ENCODE measurements at places on chromosomes 4 and X.

- no peak for DNase-seq
These were observed 2.5 kb downstream of the CXCL1 start for GRCh38 chr4:73871511-73872310.

DNA sequence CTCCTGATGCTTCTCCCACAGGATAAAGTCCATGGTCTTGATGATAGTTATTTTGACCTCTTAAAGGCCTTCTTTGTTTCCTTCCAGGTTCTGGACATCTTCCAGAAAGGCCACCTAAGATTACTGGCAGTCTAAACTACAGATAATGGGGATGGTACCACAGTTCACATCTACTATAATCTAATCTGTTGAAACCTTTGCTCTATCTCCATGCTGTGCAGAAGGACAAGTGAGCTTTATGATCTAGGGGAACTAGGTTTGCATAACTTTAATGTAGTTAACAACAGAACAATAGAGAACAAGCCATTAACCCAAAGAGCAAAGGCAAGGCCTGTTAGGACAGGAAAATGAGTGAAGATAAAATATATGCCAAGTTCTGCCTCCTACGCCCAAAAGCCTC is 103.9 kb upstream of the KLHL13 start:
- no peak for DNase-seq

DNA sequence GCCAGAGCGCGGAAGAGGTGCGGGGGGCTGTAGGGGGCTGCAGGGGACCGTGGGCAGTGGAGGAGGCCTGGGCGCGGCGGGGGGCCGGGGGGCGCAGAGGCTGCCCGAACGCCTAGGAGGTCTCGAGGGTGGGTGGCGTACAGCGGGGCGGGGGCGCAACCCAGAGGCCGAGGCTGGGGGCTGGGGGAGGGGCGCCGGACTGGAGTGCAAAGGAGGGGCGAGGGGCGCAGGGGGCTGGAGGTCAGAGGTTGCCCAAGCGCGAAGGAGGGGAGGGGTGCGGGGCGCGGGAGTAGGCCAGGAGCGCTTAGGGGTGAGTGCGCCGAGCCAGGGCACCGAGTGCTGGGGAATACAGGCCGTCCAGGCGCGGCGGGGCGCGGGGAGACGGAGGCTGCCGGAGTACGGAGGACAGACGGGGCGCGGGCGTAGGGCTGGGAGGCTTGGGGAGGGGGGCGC is 255 bp downstream of the GYG2 start:
- no peak for DNase-seq

DNA sequence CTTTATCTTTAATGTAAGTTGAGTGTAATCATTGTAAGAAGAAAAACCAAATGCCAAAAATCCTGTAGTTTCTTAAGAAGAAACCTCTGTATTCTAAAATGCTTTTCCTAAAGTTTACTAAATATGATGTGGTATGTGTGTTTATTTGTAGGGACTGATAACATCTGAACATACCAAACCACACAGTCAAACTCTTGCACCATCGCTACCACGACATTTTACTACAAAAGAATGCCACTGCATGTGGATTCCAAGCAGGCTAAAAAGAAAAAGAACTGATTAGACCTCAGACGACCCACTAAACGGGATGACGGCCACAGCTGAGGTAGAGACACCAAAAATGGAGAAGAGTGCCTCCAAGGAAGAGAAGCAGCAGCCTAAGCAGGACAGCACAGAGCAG is 46.1 kb downstream of the LAS1L start:
- no peak for DNase-seq

DNA sequence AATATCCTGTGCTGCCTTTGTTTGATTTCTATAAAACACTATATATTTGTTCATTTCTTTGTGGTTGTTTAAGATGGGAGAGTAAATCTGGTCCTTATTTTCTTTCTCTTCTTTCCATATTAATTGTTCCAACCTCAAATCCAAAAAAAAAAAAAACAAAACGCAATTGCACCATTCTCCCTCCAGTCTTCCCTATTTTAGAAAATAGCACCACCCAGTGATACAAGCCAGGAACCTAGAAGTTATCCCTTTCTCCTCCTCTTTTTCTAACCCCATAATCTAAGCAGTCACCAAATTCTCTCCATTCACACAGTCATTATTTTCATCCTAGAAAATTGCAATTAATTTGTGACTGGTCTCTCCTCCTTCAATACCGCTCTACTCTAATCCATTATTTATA is 107.8 kb downstream of the GABRA3 start:
- DNase-seq: no peak

DNA sequence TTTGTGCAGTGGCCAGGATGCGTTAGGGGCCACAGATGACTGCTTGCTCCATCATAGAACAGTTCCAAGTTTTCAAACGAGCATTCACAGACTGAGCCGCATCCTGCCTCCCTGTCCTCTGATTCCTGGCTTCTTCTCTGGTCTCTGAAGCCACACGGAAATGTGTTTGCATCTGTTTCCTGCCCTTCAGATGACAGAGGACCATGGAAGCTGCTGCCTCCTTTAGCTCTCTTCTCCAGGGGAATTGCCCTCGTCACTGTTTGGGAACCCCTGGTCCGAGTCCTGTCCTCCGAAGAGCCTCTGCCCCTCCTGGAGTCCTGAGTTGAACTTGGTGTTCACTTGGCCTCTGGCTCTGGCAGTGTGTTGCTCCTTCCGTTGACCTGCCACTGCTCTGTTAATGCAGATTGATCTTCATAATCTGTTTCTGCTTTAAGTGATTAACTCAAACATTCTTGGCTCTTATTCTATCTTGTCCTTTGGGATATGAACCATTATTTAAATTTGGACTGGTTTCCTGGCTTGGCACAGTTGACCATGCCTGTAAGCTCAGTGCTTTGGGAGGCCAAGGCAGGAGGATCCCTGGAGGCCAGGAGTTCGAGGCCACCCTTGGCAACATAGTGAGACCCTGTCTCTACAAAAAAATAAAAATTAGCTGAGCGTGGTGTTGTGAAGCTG is 96.0 kb downstream of the PTTG2 start:
- DNase-seq: no peak

- DNase-seq: no peak
These were observed 153.6 kb downstream of the RBMX2 start for GRCh38 chrX:130555341-130555740.

GRCh38 chrX:111165902-111166301 is 69.9 kb downstream of the PAK3 start:
- DNase-seq: no peak

GRCh38 chr4:137200322-137200721 is 332.0 kb downstream of the PCDH18 start:
- no peak for DNase-seq

- DNase-seq: no peak
These were observed 8.2 kb downstream of the TNIP3 start for GRCh38 chr4:121155893-121156292.

GRCh38 chrX:9267415-9267814 is 197.4 kb upstream of the TBL1X start:
- no peak for DNase-seq

DNA sequence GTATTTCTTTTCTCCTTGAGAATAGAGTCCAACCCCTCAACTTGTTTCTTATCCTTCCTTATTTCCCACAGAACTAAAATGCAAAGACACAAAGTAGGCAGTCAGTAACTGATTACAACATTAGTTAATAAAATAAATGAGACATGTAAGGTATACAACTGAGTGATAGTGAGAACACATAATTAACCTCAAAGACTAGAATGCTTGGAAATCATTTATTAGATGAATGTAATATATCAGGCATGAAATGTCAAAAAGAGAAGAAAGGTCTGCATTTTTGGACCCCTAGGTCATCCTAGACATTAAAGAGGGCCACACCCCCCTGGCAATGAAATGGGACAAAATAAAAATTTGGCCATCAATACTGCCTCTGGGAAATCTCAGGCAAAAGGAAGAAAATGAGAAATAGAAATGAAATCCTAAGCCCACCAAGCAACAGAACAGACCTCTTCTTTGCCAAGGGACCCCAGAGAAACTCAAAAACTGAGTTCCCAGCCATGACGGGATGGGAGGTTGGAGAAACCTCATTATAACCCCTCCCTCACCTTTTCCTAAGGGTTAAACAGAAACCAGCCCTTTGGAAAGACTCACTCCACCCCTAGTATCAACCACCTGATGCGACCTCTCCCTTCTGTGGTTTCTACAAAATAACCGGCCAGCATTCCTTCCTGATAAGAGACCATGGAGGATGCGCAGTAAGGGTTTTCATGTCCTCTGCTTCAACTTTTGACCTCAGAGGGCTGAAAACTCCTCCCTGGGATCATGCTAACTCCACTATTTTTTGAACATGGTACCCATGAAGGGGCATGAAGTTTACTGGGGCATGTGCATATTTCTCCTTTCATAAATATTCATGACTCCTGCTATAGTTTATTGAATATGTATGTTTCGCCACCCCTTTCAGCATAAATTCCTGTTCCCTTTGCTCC is 90.0 kb upstream of the EXOC1L start:
- DNase-seq: no peak

GRCh38 chrX:85379174-85379907 is at the start of gene POF1B:
POF1B (minus strand) TSS chrX:85379665; CDS start chrX:85379454, 211 bp downstream.
- no peak for DNase-seq

DNA sequence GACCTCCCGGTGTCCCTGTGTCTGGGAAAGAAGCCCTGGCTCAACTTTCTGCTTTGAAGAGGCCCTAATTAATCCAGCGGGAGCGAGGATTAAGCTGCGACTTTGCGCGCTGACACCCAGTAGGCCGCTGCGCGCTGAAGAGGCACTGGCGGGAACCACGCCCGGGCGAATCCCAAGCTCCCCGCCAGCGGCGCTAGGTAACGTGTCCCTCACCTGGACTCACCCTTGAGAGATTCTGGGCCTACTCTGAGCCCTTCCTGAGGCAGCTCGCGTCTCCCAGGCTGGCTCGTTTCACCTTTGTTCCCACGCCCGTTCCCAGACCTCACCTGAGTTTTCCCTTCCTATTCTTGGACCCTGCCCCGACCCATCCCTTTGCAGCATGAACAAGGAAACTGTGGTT is 616 bp upstream of the KLHL34 start:
- no peak for DNase-seq

DNA sequence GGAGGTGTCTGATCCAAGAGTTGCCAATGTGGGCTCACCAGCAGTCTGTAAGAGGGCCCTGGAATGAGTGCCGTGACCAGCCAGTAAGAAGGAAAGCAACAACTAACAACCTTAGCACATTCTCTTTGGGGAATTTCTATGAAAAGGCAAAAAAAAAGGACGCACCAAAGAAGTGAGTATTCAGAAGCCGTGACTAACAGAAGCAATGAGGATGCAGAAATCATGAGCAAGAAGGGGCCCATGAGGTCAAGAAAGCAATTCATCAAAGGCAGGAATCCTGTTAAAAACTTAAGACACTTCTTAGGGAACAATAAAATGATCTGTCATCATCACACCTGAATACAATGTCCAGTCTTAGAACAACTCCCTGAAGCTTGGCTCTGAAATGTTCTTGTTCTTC is 260.5 kb downstream of the RAPGEF2 start:
- no peak for DNase-seq

- DNase-seq: no peak
These were observed 46.0 kb upstream of the GUCY1B1 start for GRCh38 chr4:155712846-155713245.

- no peak for DNase-seq
These were observed 105.9 kb downstream of the ARSJ start for GRCh38 chr4:113873508-113873907.

GRCh38 chr4:155667568-155668511 is 1.2 kb downstream of the GUCY1A1 start:
- DNase-seq: peak; percentile 54

Measured in activated CD8-positive, alpha-beta memory T cell treated with anti-CD3 and anti-CD28 coated beads for 24 hours (primary cell).